ENCODE measurements at places on chromosomes 16 and 17.

- no peak for DNase-seq
Observed at GRCh38 chr17:69763503-69763902, 311.5 kb upstream of the KCNJ16 start.

GRCh38 chr17:75731086-75731715 lies 9.9 kb downstream of the ITGB4 start:
- no peak for DNase-seq

DNA sequence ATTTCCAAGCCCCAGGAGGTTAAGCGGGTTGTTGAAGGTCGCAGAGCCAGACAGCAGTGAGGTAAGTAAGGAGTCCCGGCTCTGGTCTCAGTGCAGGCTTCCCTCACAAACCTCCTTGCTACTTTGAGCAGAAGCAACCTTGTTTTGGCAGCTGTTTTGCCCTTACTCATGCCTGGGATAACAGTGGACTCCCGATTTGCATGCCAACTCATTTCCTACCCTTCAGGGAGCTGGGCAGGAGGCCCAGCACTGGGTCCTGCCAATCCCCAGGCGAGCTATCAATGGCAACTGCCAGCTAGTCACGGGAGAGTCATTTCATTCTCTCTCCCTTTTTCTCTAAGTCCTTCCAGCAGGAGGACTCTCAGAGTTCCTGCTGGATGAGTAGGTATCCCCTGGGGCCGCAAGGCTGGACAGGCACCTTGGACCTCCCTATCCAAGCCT lies 72.0 kb upstream of the KSR1 start:
- DNase-seq: no peak

DNA sequence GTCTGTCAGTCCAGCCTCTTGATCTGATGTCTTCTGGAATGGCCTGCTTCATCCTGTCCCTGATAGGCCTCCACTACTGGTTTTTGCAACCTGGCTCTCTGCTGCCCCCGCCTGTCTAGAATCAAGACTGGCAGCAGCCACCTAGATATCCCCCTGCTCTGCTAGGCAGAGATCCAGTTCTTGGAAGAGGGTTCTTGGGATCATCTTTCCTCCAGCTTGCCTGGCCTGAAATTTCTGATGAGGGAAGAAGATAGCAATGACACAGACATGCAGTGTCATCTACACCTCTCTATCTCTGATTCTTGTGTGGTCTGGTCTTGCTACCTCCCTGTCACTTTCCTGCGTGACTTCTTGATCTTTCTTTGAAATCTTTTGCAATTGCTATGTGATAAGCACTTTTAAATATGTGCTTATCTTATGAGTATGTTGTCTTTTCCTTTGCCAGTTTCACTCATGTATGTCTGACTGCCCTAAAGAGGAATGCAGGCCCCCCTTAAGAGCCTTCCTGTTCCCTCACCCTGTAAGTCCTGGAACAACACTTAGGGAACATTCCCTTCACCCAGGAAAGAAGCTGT lies 20.3 kb upstream of the NFATC3 start:
- DNase-seq: no peak

- no peak for DNase-seq
Observed at GRCh38 chr16:63714876-63715275, 1407.0 kb downstream of the CDH11 start.

- no peak for DNase-seq
Observed at GRCh38 chr17:74968361-74968780, 4.2 kb downstream of the HID1 start.

DNA sequence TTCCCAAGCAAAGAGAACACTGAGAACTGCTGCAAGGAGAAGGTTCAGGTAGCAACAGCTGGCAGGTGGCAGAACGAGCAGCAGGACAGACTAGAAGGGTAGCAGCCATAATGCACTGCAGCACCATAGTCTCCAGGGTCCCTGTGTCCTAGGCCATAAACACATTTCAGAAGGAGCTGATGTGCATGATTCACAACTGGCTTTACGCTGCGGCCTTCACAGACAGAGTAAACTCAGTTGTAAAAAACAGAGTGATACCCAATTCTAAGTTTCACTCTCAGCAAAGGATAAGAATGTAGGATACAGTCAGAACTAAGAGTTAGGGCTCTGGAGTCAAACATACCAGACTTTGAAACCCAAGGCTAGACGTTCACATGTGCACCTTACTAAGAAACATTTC lies 24.4 kb downstream of the ARHGAP17 start:
- DNase-seq: no peak

DNA sequence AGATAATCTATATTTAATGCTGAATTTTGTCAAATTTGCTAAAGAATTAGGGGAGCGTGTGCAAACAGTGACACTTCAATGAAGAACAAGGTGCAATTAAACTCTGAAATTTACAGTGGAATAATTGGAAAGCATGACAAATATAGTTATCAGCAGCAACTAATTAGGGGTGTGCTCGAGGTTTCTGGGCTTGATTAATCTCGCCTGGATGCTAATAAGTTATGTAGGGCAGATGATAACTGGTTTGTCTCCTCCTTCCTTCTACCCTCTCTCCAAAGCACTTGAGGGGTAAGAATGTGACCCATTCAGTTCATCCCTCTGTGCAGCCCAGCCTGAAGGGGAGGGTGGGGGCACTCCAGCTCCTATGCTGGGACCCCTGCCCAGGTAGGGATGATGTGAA lies 21.9 kb downstream of the MRM1 start:
- DNase-seq: no peak

DNA sequence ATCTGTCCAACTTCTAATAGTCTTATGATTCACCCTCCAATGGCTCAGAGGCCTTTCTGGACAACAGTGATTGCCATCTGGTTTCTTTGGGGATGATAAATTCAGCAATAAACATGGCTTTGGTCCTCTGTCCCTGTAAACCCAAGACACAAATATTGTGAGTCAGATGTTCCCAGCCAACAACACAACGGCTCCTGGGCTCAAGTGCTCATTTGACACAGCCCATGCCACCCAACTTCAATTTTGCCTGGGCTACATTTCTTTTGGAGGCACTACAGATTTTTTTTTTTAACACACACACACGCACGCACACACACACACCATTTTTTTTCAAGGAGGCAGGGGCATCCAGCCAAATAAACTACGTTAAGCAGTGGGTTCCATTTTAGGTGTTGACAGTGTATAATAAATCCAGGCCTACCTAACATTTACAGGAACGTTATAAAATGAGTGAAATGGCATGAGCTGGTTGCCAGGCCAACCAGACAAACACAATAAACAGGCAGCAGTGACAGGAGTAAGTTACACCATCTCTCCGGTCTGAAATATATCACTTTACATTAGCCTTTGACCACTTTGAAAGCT lies 939.9 kb upstream of the SOX9 start:
- no peak for DNase-seq

DNA sequence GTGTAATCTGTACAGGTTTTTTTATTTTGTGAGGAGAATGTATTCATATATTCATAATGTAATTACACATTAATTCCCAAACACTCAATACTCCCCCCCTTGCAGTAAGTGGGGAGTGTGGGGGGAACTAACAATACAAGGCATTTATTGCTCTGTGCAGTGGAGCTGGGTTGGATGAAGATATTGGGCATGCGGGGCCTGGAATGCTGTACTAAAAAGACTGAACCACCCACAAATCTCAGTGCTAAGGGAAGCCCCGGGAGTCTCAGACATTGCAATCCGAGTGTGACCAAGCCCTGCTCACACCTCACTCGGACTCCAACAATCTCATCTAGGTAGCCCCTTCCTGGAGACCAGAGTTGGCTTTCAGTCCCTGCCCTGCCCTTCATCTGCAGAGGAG lies 6.0 kb downstream of the PLLP start:
- no peak for DNase-seq

- no peak for DNase-seq
Observed at GRCh38 chr17:74116087-74116717, 87.3 kb upstream of the RPL38 start.

DNA sequence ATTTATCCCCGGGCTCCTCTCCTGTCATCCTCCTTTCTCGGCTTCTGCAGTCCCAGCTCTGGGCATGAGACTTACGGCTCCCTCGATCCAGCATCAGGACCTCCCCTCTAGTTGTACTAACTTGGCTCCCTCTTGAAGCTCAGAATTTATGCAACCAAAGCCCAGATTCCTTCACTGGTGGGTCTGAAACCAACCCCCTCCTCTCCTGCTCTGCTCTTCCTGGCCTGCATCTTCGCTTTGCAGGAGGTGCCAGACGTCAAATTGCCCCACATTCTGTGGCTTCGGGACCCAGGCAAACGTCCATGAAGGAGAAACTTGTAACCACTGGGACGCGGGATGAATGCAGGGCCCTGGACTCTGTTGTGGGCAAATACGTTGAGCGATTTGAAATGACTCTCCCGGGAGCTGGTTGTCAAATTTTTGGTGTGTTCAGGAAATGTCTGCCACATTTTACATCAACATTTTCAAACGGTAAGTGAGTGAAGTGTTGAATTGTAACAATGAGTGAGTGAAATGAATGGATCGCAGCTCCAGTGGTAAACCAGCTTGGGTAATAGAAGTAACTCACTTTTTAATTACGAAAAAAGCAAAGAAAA lies 29.3 kb upstream of the ELAC2 start:
- DNase-seq: no peak
